ENCODE measurements at places on chromosomes 1 and 21.

GRCh38 chr1:225462714-225463574, 35.1 kb upstream of the LBR start:
- peak; percentile 90 for DNase-seq

- no peak for DNase-seq
Observed at GRCh38 chr1:30700528-30701257, 22.7 kb downstream of the MATN1 start.

DNA sequence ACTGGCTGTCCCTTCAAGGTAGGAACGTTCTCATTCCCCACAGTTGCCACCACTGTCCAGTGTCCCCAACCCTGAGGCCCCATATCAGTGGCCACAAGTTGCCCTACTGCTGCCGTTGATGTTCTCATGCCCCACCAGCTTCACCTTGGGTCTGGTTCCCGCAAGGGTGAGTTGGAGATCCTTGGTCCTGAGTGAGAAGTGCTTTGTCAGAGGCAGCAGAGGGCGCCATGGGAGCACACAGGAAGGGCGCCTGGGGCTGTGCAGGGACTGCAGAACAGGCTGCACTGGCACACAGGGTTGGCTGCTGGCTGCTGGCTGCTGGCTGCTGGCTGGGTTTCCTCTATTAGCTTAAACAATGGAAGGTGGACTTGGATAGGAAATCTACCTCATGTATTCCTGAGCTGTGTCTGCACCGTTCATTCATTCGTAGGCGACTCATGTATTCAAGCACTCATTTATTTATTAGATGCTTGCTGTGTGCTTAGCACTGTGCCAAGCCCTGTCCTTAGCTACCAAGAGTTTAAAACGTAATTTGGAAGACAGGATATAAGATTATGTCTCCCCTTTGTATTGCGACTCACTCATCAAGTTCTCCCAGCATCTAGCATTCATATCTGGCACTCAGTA, 2.1 kb upstream of the S100A9 start:
- peak; percentile 82 for DNase-seq

- DNase-seq = no peak
Observed at GRCh38 chr1:197973206-197973605, 56.0 kb downstream of the LHX9 start.

DNA sequence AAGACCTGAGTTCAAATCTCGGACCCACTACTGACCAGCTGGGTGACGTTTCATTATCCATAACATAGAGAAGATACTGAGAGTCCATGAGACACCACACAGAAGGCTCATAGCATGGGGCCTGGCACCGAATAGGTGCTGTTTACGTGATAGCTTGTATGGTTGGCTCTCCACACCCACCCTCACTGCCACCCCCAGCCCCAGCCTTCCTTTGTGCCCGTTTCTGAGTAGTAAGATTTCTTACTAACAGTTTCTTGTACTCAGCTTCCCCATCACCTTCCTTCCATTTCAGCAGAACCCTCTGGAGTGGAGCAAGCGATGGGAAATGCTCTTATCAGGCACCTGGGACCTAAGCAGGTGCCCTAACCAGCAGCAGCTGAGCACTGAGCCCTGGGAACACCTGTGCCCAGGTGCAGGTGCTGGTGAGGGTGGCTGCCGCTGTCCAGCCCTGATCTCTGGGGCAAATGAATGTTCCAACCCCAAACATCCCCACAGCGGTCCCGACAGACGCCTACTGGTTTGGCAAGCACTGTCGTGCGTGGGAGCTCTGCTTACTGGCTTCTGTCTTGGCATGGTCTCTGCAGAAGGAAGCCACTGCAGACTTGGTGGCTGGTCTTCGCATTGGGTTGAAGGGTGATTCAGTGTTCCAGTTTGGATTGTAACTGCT, 225.4 kb downstream of the CAMTA1 start:
- DNase-seq = no peak

- no peak for DNase-seq
Observed at GRCh38 chr1:169585181-169585580, 1.1 kb downstream of the F5 start.

All from NCI-H1694 (cell line).